SK-N-SH (cell line): ENCODE measurements at places on chromosomes 12 and 14.

- no peak overlapping the region for H3K27ac ChIP-seq
- no peaks in the 10 kb centered on the region for H3K27me3 ChIP-seq
- no peaks in the 10 kb centered on the region for H3K4me1 ChIP-seq
- H3K36me3 ChIP-seq = peaks cover 24% of the 10 kb centered on the region; the same call in 1 of the 2 replicates
These were observed 15.2 kb downstream of the PLD4 start for GRCh38 chr14:104939666-104940410.

GRCh38 chr14:88417594-88417993 is 32.1 kb downstream of the SPATA7 start:
- peaks cover 6% of the 10 kb centered on the region; the same call in 1 of the 2 replicates for H3K36me3 ChIP-seq
- no peak overlapping the region for H3K27ac ChIP-seq
- no peak overlapping the region for H3K4me3 ChIP-seq
- no peaks in the 10 kb centered on the region for H3K27me3 ChIP-seq

GRCh38 chr12:6613776-6614512 is 6.8 kb upstream of the CHD4 start:
- peak; percentile 88 for DNase-seq
- H3K36me3 ChIP-seq = no peaks in the 10 kb centered on the region
- H3K27ac ChIP-seq = peak overlapping the region; percentile 91

DNA sequence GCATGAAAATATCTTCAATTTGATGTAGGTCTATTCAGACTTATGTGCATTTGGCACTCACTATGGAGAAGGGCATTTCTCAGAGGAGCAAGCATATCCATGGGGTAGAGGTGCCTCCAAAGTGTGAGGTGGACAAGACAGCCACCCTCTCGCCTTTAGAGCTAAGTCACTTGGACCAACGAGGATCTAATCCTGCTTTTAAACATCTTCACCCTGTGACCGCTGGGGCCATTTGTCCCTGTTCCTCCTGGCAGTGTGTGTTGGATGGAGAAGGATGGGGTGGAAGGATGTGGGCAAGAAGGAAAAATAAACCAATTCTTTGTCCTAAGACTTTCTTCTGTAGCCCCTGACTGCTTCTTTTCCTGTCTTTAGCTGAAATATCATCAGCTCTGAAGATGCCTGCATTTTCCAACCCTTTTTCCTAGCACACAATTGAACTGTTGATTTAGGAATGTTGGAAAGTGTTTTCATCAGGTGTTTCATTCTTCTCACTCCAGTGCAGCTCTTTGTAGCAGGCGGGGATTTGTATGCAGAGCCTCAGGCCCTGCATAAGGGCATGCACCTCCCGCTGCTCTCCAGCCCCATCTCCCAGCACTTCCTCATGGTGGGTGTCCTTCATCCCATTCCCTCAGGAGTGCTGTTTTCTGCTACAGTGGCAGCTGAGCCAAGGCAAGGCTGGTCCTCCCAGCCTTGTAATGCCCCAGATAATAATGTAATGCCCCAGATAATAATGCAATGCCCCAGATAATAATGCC is 5.3 kb downstream of the FGF6 start:
- H3K27me3 ChIP-seq = no peaks in the 10 kb centered on the region; the same call in 1 of the 2 replicates
- DNase-seq = no peak
- no peak overlapping the region for H3K27ac ChIP-seq
- H3K4me1 ChIP-seq = no peaks in the 10 kb centered on the region

DNA sequence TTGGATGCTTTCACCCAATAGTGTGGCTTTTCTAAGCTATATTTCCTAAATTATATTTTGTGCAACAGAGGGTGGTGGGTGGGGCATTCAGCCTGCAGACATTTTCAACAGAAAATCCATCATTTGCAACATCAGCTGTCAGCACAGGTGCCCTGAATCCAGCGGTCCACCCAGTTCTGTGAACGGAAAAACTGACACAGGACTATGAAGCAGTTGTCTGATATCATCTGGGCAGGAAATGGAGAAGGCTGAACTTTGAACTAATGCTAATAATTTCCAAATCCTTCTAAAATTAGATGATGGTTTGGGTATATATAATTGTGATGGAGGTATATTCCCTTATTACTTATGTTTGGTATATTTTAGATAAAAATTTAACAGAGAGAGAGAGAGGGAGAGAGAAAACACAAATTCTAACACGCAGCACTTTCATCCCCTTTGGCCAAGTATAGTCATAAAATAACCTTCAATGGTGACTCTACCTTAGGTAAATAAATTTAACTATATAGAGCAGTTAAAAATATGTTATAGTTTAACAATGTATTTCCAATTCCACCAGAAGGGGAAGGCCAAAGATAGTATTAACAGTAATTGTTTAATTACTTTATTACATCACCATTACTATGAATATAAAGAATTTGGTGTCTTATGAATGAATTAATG is 58.3 kb upstream of the PTPRB start:
- H3K4me1 ChIP-seq = peaks cover 2% of the 10 kb centered on the region
- H3K27ac ChIP-seq = no peak overlapping the region
- DNase-seq = no peak
- no peak overlapping the region for H3K4me3 ChIP-seq

DNA sequence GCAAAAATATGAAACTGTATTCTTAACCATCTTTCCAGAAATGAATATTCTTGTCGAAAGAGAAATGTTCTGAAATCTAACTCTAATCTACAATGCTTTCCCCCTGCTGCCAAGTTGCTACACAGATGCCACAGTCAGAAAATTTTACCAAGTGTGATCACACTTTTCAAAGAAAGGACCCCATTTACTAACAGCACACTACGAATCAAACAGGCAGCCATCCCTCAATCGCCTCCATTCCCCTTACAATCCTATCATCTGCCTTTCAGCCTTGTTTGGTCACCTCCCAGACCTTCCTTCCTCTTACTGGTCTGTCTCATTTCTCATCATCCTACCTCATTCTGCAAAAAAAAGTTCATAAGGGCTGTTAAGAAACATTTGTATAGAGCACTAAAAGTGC is 190.1 kb downstream of the MED13L start:
- H3K4me3 ChIP-seq = no peak overlapping the region
- H3K27me3 ChIP-seq = no peaks in the 10 kb centered on the region
- peaks cover 8% of the 10 kb centered on the region for H3K36me3 ChIP-seq
- DNase-seq = no peak
- no peak overlapping the region for H3K27ac ChIP-seq

DNA sequence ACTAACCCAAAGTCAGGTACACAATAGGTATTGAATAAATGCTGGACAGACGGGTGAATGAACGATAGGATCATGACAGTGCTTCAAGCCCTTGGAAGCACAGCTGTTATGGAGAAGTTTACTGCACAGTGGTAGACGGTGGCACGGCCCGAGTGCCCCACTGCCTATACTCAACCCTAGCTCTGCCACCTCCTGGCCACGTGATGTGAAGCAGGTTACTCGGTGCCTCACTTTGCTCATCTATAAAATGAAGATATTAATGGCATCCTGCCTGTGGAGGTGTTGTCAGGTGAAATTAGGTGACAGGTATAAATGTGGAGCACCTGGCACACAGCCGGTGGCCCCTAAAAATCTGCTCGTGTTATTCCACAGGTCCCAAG is 5.8 kb downstream of the ASB2 start:
- peak; percentile 56 for DNase-seq
- H3K4me3 ChIP-seq = no peak overlapping the region; the same call in 1 of the 2 replicates
- H3K4me1 ChIP-seq = peaks cover 3% of the 10 kb centered on the region; the same call in 1 of the 2 replicates
- no peaks in the 10 kb centered on the region for H3K36me3 ChIP-seq
- H3K27me3 ChIP-seq = no peaks in the 10 kb centered on the region

DNA sequence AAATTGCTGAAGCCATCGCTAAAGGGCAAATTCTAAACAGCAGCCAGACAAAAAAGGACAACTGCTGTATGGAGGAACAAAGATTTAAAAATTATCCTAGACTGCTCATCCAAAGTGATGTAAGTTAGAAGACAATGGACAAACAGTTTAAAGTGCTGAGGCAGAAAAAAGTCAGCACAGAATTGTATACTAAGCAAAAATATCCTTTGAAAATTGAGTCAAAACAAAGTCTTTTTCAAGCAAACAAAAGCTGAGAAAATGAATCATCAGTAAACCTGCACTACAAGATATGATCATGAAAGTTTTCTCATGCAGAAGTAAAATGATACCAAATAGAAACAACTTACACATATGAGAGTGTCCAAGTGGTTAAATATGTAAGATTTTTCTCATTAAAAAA is 43.6 kb downstream of the EML5 start:
- peaks cover 5% of the 10 kb centered on the region for H3K4me1 ChIP-seq
- H3K36me3 ChIP-seq = peaks cover 4% of the 10 kb centered on the region; the same call in 1 of the 2 replicates
- DNase-seq = no peak
- H3K4me3 ChIP-seq = no peak overlapping the region

- peaks cover 11% of the 10 kb centered on the region for H3K4me1 ChIP-seq
- no peaks in the 10 kb centered on the region for H3K27me3 ChIP-seq
- H3K36me3 ChIP-seq = peaks cover 3% of the 10 kb centered on the region
- no peak overlapping the region for H3K4me3 ChIP-seq
- no peak for DNase-seq
These were observed 2.3 kb upstream of the M6PR start for GRCh38 chr12:8951744-8952143.

DNA sequence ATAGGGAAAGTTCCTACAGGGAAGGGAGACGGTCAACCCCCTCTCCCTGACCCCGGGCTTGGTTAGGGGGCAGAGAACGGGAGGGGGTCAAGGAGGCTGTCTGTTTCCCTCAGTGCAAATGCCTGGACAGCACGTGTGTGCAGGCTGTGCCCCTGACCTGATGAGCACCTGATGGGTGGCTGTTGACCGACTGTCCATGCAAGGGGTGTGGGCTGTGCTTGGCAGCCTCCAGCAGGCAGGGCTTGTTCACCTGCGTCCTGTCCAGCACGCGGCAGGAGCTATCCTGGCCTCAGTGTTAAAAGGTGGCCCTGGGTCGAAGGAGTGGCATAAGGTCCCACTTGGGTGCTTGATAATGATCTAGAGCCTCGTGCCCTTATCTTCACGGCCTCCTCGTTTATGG is 221.0 kb downstream of the CACNA1C start:
- no peaks in the 10 kb centered on the region for H3K27me3 ChIP-seq
- no peak overlapping the region for H3K27ac ChIP-seq
- no peak overlapping the region for H3K4me3 ChIP-seq
- no peaks in the 10 kb centered on the region for H3K36me3 ChIP-seq
- peaks cover 4% of the 10 kb centered on the region for H3K4me1 ChIP-seq
- DNase-seq = no peak

DNA sequence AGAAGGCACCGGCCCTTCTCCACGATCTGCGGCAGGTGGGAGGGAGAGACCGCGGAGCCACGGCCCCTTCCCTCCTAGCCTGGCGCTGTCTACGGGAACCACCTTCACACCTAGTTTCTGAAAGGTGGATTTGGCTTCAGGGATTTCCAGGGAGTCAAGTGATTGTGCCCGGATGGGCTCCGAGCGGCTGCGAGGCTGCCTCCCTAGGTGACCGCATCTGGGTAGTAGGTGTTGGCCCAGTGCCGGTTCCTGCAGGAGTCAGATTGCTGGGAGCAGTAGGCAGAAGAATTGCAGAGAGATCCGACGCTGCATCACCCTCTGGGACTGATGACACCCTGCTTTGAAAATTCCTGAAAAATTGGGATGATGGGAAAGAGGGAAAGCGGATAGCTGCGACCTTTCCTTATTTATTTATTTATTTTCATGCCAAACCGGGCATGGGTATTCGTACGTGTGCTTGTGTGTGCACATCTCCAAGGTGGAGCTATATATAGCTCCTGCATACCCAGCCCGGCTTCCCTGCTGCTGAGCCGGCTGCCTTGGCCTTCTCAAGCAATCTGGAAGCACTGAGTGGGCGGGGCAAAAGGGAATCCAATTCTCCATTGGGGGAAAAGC is 1.1 kb downstream of the CNTN1 start:
- peak overlapping the region; percentile 17 for H3K27ac ChIP-seq
- peak; percentile 50 for DNase-seq

- peaks cover 16% of the 10 kb centered on the region; the same call in 1 of the 2 replicates for H3K4me1 ChIP-seq
- H3K27ac ChIP-seq = no peak overlapping the region
- no peaks in the 10 kb centered on the region for H3K27me3 ChIP-seq
- DNase-seq = no peak
- no peaks in the 10 kb centered on the region for H3K36me3 ChIP-seq
- H3K4me3 ChIP-seq = no peak overlapping the region
These were observed 192.8 kb upstream of the AMIGO2 start for GRCh38 chr12:47272412-47273190.

GRCh38 chr12:19198272-19198671 is 68.7 kb downstream of the PLEKHA5 start:
- no peak overlapping the region for H3K4me3 ChIP-seq
- H3K27ac ChIP-seq = no peak overlapping the region
- DNase-seq = no peak
- H3K27me3 ChIP-seq = no peaks in the 10 kb centered on the region
- no peaks in the 10 kb centered on the region; the same call in 1 of the 2 replicates for H3K4me1 ChIP-seq

DNA sequence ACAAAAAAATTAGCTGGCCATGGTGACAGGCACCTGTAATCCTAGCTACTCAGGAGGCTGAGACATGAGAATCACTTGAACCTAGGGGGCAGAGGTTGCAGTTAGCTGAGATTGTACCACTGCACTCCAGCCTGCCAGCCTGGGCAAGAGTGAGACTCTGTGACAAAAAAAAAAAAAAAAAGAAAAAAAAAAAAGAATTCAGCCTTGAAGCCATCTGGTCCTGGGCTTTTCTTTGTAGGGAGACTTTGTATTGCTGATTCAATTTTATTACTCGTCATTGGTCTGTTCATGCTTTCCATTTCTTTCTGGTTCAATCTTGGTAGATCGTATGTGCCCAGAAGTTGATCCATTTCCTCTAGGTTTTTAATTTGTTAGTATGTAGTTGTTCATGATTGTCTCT is 243.1 kb downstream of the RAD51B start:
- H3K36me3 ChIP-seq = no peaks in the 10 kb centered on the region
- no peak overlapping the region for H3K27ac ChIP-seq
- no peak for DNase-seq
- no peaks in the 10 kb centered on the region for H3K27me3 ChIP-seq
- H3K4me3 ChIP-seq = no peak overlapping the region
- H3K4me1 ChIP-seq = no peaks in the 10 kb centered on the region

DNA sequence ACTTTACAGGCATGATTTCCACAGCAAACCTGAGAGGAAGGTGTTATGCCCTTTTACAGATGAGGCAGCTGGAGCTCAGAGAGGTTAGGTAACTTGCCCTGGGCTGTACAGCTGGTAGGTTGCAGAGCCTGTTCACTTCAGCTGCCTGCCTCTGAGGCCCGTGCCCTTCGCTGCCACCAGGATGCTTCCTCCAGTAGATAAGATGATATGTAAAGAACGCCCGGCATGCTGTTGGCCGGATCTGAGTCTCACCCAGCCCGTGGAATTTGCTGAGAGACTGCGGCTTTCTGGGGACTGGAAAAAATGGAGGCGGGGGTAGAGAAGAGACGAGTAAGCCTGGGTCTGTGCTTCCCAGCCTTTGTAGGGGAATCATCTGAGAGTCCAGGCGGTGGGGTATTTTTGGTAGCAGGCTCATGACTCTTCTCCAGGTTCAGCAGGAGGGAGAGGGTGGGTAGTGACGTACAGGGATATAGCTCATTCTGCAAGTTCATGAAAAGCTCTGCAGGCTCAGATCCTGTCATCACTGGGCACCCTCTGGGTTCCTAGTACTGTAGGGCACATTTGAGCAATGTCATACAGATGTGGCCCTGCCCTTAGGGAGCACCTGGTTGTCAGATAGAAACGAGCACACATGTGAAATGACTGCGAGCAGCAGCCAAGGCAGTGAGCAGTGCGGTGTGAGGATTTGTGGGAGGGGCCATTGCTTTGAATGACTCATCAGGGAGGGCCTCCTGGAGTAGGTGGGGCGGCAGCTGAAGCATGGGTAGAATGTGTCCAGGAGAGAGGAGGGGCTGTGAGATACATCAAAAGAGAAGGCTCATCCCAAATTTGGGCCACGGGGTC is 159.4 kb downstream of the TSPAN9 start:
- no peaks in the 10 kb centered on the region for H3K36me3 ChIP-seq
- H3K4me1 ChIP-seq = peaks cover 5% of the 10 kb centered on the region; the same call in 1 of the 2 replicates
- H3K27ac ChIP-seq = no peak overlapping the region
- peak; percentile 51 for DNase-seq
- H3K27me3 ChIP-seq = no peaks in the 10 kb centered on the region
